ENCODE measurements at places on chromosomes 4 and X.

- DNase-seq: peak; percentile 38
These were observed 2.2 kb downstream of the SORCS2 start for GRCh38 chr4:7194251-7195140.

GRCh38 chr4:151676301-151676700 is 84.5 kb downstream of the GATB start:
- no peak for DNase-seq

- no peak for DNase-seq
These were observed 61.0 kb downstream of the CHRNA9 start for GRCh38 chr4:40395908-40396793.

DNA sequence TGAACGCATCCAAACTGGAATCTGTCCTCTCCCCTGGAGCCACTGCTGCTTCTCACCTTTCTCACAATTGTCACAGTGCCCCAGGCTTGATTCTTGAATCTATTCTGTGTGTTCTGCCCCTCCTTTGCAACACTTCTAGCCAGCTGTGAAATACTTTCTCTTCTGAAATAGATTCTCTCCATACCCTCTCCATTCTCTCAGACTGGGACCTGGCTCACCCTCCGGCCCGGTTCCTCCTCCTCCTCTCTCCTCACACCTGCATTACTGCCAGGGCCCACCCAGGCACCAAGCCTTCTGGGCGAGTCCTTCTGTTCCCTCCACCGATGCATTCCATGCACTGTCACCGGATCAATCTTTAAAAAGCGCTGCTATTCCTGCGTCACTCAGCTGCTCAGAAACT is 336.1 kb downstream of the UNC5C start:
- DNase-seq: no peak

DNA sequence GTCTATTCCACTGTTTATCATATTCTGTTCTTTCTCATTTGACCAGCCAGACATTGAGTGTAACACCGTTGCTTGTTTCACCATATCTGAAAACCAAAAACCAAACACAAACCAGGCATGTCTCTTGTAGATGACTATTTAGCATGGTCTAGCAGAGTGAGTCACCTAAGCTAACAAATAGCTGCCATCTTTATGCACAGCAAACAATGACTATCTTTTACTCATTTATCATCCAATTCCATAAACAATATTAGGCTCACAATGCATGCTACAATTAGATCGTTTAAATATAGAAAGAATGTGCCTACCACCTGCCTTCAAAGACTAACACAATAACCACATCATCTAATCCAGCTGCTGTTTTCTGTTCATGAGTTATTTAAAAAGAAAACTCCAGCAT is 495.4 kb downstream of the PCDH19 start:
- no peak for DNase-seq

DNA sequence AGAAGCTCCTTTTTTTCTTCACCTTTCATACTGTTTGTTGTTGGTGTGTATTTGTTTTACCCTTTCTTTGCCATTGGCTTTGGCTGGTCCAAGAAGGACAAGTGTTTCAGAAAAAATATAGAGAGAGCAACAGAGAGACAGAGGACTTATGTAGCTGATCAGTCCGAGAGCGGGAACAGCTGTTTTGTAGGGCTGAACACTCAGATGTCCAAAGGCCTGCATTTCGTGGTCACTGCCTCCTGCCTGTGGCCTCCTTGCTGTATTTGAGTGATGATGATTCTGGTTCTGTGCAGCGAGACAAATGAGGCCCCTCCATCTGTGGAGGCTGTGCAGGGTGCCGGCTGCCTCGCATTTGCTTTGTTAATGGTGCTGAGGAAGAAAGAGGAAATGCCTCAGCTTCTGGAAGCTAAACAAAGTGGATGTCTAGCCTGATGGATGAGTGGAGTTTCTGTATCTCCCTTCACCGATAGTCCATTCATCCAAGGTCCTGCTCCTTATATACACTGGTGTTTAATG is 19.8 kb upstream of the STOX2 start:
- DNase-seq: no peak

DNA sequence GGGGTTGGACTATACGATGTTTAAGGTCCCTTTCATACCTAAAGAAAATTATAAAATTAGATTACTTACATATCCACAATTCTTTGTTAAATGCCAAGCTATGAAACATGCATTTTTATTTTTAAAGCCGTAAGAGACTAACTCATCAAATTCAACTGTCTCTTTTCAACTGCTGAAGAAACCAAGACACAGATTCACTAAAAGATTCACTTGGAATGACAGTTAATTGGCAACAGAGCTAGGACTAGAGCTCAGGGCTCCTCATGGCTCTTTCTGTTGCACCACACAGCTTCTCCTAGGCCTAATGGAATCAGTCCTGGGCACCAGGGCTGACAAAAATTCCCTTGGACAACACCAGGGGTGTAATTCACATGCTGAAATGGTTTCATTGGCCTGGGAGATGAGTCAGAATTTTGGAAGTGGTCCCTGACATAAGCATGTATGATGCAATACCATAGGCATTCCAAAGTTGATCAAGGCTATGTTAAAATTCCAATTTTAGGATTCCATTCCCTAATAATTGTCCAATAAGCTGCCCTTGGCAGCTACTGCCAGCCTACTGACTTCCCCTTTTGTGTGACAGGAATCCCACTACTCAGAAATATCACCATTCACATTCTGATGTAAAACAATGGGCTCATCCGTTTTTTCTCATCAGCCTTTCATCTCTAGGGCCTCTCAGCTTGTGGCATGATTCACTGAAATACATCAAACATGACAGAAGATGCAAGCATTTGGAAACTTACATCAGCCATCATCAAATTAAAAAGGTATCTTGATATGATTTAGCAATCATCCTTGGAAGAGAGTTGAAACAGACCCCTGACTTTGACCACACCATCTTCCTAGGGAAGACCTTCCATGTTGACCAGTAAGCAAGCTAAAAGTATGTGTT is 54.2 kb downstream of the PLAC1 start:
- no peak for DNase-seq

DNA sequence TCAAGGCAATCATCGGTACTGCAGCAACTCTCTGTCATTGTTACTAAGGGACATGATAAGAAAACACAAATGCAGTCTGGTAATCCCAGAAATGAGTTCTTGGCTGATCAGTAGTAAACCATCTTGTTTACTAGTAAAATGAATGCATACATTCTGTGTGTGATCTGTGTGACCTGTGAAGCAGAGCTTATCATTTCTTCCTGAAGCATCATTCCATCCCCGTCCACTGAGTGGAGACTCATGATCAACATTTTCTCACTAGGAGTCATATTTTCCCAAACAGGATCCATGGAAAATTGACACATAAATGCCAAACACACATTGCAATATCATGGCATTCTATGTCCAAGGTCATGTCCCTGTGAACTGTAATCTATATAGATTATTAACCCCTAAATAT is 226.1 kb downstream of the ANKRD50 start:
- no peak for DNase-seq

DNA sequence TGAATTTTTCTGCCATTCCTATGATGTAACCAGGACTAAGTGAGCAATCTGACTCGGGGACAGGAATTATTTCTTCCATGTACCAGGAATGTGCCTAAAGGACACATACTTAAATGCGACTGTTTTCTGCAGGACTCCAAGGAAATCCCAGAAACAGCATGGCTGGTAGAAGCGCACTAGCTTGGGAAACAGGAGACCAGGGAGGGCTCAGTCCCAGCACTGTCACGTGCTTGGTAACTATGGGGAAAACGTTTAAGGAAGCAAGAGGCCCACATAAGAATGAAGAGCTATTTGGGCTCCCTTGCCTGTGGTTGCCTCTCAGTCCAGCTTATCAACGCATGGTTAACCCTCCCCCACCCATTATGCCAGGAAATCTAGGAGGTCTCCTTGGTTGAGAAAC is 19.6 kb downstream of the MPP1 start:
- DNase-seq: no peak

GRCh38 chr4:168757500-168757899 is 252.6 kb downstream of the CBR4 start:
- DNase-seq: no peak

DNA sequence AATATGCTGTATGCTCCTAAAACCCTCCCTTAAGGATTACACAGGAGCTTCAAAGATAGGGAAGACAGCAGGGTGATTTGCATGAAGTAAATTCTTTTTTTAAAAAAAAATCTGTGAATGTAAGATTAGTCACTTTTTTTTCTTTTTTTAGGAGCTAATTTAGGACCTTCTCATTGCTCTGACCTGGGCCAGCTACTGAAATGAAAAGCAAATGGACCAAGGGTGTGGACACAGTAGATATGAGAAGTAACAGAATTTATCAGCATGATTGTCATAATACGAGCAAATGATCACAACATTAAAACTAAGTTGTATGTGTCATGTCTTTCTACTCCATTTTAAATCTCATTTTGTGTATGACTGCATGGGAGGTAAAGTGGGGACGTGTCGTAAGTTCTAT is 6.6 kb upstream of the FGF5 start:
- no peak for DNase-seq

- no peak for DNase-seq
These were observed 908.9 kb upstream of the LCORL start for GRCh38 chr4:18930487-18930886.

GRCh38 chr4:164821711-164822110 is 55.3 kb upstream of the APELA start:
- no peak for DNase-seq

GRCh38 chr4:9894644-9895332 is 113.4 kb downstream of the DRD5 start:
- no peak for DNase-seq

GRCh38 chr4:2402048-2402842 is 16.2 kb downstream of the ZFYVE28 start:
- DNase-seq: peak; percentile 27

DNA sequence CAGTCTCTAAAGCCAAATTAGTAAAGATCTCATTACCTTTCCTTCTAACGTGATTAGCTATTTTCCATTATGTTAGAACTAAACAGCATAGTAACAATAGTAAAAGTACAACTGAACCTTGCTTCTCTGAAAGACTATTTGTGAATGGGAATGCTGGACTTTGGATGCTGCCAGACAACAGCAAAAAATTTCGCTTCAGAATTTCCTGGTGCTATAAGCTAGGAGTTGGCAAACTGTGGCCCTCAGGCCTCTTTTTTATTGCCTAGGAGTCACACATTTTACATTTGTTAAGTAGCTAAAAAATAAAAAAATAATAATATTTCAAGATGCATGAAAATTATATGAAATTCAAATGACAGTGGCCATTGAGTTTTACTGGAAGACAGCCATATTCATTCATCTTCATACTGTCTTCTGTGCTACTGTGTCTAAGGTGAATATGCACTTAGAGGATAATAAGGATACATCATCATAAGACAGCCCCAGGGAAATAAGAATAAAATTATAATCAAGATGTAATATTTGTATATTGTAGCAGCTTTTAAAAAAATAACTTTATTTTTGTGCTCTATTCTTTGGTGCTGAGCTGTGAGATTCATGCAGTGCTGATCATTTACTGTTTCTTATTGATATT is 34.6 kb downstream of the RASGEF1B start:
- DNase-seq: no peak

DNA sequence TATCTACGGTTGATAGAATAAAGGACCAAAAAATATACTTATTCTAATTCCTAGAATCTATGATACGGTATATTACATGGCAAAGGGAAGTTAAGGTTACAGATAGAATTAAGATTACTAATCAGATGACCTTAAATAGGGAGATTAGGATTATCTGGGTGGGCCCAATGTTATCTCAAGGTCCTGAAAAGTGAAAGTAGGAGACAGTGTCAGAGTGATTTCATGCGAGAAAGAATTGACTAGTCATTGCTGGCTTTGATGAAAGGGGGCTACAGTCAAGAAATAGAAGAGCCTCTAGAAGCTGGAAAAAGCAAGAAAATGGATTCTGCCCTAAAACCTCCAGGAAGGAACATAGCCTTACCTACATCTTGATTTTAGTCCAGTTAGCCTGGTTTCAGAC is 176.9 kb upstream of the PPP1R2C start:
- no peak for DNase-seq

DNA sequence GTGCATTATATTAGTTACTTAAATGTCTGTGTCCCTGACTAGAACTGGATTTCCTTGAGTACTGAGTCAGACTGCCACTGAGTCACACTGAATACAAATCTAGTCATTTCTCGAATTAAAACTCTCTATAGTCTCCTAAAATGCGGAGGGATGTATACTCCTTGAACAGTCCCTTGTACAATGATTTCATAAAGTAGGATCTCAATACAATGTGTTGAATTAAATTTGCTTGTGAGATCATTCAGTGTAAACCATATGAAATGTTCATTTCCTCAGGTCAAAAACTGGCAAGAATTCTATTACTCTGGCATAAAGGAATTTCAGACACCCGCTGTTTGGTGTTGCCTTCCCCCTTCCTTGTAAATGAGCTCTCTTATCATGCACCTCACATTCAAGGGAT is 17.5 kb upstream of the FAM241A start:
- DNase-seq: no peak

GRCh38 chr4:78099058-78099457 is 41.9 kb downstream of the FRAS1 start:
- DNase-seq: no peak

- DNase-seq: no peak
These were observed 12.4 kb upstream of the CYBB start for GRCh38 chrX:37767430-37767829.

DNA sequence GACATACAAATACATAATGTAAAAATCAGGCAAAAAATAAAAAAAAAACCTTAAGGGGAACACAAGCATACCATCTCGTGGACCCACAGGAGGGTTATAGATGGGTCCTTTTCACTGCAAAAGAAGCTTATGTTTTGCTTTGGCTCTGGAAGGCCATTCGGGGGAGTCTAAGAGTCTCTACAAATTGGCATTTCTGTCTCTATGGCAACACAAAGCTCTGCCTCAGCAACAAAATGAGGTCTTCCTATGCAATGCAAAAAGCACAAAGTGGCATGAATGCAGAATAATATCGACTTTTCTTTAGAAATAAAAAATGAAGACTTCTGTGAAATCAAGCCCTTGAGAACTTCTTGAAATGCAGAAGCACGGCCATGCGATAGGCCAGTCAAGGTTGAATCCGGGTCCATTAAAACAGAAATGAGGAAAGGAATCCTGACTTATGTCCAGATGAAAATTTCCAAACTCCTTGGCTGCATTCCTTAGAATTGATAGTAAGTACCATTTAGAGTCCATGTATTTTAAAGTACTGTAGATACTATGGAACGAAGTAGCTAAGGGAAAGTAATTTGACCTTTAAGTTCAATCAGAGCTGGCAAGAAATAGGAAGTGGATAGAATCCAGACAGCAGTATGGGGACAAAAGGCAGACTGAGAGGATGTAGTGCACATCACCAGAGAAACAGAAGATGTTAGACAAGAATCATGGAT is 63.7 kb upstream of the PDLIM3 start:
- no peak for DNase-seq
